Sigmoid colon (tissue), 7 donors: ENCODE measurements at places on chromosomes 12 and 14.
A peak's percentile ranks its signal among the peaks of the same experiment; 100 is the strongest.

DNA sequence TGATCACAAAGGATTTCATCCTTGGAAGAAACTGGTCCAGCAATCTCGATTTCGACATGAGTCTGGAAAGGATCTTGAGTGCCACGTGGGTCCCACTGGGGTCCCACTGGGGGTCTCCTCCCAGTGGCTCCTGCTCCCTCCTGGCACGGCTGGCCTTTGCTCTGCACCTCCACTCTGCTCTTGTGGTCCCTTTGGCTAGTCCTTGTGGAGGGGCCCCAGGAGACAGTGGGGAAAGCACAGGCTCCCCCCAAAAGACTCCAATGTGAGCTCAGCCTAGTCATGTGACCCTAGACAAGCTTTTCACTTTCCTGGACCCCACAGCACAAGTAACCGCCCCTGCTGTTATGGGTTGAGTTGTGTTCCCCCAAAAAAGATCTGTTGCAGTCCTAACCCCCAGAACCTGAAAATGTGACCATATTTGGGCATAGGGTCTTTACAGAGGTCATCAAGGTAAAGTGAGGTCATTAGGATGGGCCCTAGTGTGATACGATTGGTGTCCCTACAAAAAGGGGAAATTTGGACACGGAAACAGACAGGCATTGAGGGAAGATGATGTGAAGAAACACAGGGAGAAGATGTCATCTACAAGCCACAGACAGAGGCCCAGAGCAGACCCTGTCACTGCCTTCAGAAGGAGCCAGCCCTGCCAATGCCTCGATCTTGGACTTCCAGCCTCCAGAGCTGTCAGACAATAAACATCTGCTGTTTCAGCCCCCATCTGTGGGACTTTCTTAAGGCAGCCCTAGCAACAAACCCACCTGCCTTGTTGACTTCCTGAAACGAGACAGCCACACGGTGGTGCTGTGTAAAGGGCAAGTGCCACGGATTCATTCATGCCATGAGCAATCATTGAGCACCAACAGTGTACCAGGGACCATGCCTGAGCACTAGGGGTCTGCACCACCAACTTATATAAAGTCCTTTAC lies 23.8 kb upstream of the PPP2R5C start:
- no peak for DNase-seq

GRCh38 chr12:6968426-6968825 lies 2.0 kb downstream of the PHB2 start:
- DNase-seq, result no peak

DNA sequence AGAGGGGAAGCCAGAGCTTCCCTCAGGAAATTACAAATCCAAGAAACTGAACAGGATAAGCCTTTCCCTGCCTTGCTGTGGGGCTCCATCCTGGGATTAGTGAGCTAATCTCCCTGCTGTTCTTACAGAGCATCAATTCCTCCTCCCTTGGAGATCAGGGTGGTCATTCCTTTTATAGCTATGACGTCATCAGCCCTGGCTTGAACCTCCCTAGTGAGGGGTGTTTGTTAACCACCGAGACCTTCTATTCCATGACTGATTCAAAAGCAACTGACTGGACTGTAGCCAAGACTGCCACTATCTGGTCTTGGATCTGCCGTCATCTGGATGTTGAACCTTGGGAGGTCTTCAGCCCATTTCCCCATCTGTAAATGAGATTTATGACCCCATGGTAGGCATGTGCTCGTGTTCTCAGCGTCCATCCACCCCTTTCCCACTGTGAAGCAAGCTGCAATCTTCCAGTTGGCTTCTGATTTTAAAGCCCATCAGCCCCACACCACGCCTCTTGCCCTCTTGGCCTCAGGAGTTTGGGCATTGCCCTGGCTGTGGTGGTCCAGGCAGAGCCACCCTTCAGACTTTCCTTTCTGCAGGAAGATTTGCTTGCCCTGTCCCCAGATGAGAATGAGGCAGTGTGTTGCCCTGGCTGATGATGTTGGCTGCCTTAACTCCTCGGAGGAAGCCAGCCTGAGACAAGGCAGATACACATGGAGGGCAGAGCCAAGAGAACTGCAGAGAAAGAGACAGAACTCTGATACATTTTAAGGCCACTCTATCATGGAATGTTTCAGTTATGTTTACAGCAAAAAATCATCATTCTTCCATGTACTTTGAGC lies 59.6 kb upstream of the ACTN1 start:
- no peak for DNase-seq

- DNase-seq, result no peak
Measured at GRCh38 chr14:37145395-37145794, 27.0 kb downstream of the SLC25A21 start.

- peak; percentile 96 for DNase-seq
Measured at GRCh38 chr14:35384455-35385041, 20.0 kb downstream of the NFKBIA start.
